Stimulated activated CD4-positive, alpha-beta T cell treated with anti-CD3 and anti-CD28 coated beads, Interleukin-1b, Interleukin-23, amount 100 ng/mL, for 48 hours (primary cell): ENCODE measurements at places on chromosomes 5 and 9.

DNA sequence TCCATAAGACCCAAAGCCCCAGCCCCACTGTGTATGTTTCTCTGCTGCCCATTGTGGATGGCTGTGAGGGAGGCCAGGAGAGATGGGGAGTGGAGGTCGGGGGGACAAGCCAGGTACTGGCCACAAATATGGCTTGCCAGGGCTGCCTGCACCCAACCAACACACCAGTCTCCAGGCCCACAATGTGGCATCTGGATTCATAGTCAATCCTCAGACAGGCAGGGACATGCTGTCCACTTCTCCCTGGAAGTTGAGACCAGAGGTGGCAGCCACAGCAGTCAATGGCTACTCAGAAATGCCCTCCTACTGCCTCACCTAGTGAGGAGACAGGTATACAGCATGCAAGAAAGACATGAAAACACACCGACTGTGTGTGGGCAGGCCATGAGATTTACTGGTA lies 61.2 kb upstream of the SLC25A51 start:
- no peak for DNase-seq

GRCh38 chr5:93126634-93127033 lies 454.4 kb downstream of the NR2F1-AS1 start:
- DNase-seq: no peak

DNA sequence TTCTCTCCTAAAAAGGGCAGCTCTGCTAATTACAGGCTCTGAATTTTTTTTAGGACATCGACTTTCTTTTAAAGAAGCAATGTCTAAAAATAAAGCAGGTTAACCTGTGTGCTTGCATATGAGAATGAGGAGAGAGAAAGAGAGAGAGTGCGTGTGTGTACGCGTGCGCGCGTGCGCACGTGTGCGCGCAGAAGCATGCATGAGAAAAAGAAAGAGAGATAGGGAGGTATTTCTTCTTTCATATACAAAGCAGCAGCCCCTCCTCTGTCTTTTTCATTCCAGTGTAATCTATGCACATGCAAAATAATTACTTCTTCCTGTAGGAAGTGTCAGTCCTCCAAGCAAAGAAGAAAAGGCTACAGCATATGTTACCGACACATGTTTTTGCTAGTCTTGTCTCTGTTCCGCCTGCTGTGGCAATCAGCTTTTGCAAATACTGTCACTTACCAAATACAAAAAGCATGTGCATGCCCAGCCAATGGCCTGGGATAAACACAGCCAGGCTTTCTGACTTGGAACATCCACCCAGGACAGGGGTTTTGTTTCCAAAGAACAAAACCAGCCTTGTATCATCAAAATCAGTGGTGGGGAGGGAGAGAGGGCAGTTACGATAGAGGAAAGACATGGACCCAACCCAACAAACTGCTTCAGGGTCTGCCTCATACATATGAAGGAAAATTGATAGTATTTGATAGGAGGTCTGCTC lies 252.3 kb upstream of the SLC24A2 start:
- no peak for DNase-seq

DNA sequence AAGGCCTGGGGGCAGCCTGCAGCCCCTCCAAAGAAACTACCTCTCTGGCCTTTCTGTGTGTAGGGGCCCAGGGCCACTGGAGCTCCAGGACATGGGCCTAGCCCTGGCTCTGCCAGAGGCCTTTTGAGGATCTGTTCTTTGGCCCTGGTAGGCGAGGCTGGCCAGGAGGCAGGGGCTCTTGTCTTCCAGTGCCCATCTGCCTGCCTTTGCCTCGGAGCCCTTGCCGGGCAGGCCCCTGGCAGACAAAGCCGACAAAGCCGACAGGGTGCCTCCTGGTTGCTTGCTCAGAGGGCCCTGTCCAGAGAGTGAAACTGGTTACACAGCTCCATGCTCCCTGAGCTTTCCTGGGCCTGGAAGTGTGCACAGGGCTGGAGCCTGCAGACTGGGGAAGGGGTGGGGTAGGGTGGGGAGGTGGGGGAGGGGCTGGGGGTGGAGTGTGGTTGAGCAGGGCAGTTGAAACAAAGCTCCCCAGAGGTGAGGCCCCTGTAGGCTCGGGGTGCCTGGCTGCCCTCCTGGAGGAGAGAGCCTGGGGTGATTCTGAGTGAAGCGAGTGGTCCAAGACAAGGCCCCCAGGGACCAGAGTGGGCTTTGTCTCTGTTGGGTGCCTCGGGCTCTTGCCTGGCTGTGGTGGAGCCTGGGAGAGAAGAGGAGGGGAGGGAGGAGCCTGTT lies 29.3 kb downstream of the PTPA start:
- peak; percentile 28 for DNase-seq

- no peak for DNase-seq
Measured at GRCh38 chr5:68222824-68223354, 7.3 kb downstream of the PIK3R1 start.
